ENCODE measurements at places on chromosomes 4 and X.

DNA sequence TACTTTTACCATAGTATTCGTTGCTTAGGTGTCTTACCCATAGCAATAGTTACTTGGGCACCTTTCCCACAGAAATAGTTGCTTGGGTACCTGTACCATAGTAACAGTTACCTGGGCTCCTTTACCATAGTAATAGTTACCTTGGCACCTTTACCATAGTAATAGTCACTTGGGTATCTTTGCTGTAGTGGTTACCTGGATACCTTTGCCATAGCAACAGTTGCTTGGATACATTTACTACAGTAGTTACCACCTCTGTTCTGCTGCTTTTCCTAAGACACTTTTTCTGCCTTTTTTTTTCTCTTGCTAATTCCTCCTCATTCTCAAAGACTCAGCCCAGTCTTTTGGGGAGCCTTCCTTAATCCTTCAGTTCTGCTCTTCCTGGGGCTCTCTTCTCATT, 272.8 kb upstream of the PUDP start:
- ATAC-seq = no peak

GRCh38 chr4:77819404-77819842, 255 bp upstream of the CNOT6L start:
- peak; percentile 8 for ATAC-seq

GRCh38 chr4:87551361-87551760, 22.2 kb upstream of the SPARCL1 start:
- no peak for ATAC-seq

DNA sequence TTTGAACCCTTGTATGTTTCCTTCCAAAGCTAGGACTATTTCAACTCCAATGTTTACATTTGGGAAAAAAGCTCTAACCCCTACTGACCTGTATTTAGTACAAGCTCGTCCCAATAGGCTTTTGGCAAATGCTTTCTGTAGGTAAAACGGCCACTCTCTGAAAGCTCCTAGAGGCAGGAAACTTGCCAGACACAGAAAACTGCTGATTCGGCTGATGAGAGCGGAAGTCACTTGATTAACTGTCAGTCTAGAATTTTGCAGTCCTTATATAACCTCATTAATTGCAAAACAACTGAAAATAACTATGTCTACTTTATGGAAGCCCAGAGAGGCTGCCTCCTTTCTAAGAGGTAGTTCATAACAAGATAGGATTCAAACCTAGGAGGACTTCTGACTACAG, 108.1 kb downstream of the TSPAN7 start:
- ATAC-seq = no peak

DNA sequence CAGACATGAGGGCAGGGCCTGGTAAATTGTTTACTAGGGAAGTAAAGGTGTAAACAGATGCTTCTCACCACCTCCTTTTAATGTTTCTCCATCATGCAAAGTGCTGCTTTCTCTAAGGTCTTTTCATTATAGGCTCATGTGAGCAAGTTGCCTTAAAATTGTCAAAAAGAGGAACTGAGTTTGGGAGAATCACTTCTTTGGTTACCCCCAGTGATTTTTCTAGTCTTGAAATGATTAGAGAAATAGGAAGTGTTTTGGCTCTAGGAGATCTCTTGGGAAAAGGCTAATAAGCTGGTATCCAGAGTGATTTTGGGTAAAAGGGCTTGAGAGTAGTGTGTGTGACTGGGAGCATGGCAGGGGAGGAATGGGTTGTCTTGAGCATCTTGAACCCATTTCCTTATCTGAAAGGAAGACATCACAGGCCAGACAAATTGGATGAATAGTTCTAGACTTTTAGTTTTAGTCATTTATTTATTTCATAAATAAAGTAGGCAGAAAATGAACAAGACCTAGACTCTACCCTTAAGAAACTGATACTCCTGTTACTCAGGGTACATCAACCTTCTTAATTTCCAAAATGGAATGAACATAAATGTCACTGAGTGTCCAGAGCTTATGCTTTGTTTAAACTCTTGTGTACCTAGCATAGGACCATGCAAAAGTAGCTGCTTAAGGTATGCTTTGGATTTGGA, 14.2 kb downstream of the GRPR start:
- ATAC-seq = no peak

DNA sequence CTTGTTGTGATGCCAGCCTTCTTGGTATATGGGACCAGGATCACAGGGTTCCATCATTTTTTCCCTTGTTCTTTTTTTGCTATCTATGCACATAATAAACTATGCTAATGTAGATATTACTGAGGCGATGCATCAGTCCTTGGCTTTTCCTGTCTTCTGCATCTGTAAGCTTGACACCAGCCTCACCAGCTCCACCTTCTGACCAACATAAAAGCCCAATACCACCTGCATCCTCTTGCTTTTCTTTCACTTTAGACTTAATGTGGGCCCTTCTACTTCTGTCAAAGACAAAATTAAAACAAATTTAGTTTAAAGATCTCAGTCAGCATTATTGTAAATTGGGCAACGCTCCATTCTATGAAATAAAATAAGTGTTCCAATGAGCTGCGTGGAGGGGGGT, 1718.8 kb upstream of the PCDH10 start:
- no peak for ATAC-seq

DNA sequence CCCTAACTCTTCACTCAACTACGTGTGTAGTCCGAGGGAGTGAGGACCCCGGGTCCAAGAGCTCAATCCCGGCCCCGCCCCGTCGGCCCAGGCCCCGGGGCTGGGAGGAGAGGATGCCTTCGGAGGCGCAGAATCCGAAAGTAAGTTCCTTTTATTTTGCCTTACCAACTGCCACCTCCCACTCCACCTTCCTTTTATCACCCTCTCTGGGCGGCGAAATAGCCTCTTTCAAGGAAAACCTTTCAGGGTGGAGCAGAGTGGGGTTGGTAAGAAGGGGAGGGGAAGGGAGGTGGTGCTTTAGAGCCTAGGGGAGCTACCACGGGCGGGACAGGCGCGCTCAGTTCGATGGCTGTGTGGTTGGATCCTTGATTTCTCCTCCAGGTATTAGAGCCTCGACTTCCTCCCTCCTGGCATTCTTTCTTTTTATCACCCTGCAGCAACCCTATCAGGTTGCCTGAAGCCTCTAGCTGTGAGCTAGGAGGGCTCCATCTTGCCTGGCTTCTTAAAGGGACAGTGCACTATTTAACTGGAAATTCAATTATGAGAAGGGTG, 191.2 kb downstream of the RRAGB start:
- peak; percentile 62 for ATAC-seq

DNA sequence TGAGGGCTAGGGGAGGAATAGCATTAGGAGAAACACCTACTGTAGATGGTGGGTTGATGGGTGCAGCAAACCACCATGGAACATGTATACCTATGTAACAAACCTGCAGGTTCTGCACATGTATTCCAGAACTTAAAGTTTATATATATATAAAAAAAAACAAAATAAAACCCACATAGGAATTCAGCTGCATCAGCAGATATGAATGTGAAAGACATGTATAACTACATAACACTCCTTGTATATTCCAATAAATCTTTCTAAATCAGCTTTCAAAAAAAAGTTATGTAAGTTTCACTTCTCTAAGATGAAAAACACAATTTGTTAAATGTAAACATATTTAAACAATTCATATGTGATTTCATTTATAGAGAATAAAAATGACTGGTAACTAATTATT, 6.0 kb downstream of the GC start:
- no peak for ATAC-seq

DNA sequence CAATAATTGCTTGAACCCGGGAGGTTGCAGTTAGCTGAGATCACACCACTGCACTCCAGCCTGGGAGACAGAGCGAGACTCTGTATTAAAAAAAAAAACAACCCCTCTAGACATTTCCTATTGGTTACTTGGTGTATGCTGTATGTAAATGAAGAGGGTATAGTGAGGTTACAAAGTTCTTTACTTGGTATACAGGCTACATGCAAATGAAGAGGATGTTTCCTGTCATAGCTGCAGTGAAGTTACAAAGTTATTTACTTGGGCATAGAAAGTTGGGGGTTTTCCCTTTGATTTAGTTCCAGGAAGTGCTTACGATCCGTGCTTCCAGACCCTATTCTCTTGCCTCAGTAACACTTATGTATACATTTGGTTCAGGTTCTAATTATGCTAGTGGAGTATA, 38.4 kb upstream of the CLNK start:
- peak; percentile 81 for ATAC-seq

Measured in activated T-helper 17 cell treated with anti-CD3 and anti-CD28 coated beads, Interleukin-2, amount 50 U/mL, for 72 hours (primary cell).